GM10248 (cell line): ENCODE measurements at places on chromosomes 2 and 18.

GRCh38 chr2:28956415-28956826 is 24.7 kb upstream of the TOGARAM2 start:
- DNase-seq = no peak

- DNase-seq = no peak
Observed at GRCh38 chr18:69569133-69569532, 168.4 kb downstream of the DOK6 start.

GRCh38 chr2:121377646-121378045 is 92.6 kb upstream of the TFCP2L1 start:
- no peak for DNase-seq

- no peak for DNase-seq
Observed at GRCh38 chr18:7754725-7755181, 187.6 kb downstream of the PTPRM start.

DNA sequence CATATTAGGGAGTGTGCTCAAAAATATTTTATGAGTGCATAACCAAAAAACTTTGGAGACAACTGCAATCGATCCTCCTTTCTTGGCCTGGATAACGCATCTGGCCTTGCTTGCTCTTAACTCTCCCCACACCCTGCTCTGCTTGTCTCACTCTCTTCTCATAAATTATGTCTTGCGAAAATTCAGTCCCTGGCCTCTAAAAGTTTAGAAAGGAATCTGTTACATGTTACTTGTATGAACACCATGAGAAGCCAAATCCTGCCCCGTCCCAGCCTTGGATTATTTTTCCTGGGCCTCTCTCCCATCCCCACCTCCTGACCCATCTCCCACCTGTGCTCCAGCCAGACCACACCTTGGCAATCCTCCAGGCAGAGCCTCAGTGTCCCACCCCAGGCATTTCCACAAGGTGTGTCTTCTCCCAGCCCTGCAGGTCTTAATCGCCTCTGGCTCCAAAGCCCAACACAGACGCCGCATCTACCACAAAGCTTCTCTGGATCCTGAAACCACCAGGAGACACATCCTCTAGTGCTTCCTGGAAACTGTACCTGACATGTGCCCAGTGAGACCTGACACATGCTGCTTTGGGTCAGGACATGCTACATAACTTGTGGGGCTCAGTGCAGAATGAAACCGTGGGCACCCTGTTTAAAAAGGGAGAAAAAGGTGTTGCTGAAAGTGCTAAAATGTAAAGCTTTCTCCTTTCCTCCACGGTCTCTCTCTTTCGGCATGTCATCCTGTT is 99.6 kb upstream of the ST3GAL5 start:
- DNase-seq = no peak

GRCh38 chr2:15127301-15127700 is 433.8 kb downstream of the NBAS start:
- DNase-seq = no peak

GRCh38 chr2:173654161-173654895 is 299.7 kb downstream of the CDCA7 start:
- DNase-seq = no peak

- peak; percentile 18 for DNase-seq
Observed at GRCh38 chr18:62832282-62832681, 116.9 kb downstream of the PHLPP1 start.
